ENCODE measurements at places on chromosomes 6 and 20.

GRCh38 chr20:46283426-46284039, 24.8 kb downstream of the CDH22 start:
- DNase-seq = no peak

DNA sequence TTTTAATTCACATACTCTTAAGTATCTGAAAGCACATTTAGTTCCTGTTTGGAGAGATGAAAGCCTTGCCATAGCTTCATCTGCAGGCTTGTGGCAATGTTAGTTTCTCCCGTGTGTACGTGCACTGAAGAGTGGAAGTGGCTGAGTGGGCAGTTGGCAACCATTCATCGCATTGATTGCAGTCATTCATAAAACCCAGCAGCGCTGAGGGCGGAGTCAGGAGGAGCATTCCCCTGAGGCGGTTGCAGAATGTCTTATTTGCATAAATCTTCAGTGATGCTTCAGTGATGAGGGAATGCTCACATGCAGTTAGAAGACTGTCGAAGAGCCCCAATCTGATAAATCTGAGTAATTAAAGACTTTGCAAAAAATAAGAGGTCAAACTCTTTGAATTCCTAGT, 79.1 kb downstream of the RIMS1 start:
- peak; percentile 7 for DNase-seq

GRCh38 chr6:133756078-133756695, 132.7 kb upstream of the TCF21 start:
- no peak for DNase-seq

GRCh38 chr20:15564981-15565380, 1008.3 kb downstream of the KIF16B start:
- DNase-seq = no peak

GRCh38 chr6:170038708-170039107, 252.2 kb downstream of the DLL1 start:
- no peak for DNase-seq

DNA sequence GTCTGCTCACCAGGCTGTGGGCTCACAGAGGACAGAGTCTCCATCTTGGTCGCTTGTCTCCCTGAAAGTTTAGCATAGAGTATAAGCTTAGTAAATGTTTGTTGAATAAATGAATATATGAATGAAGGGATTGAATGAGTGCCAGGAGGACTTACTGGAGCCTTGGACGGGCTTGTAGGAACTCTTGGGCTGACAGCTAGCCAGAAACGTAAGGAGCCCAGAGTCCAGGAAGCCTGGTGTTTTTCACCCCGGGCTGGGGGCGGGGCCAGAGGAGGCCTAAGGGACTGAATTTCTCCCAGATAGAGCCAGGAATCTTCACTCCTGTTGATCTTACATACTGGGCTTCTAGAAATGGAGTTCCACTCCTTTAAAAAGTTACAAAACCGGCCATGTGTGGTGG, 68.5 kb upstream of the SRSF6 start:
- DNase-seq = no peak

DNA sequence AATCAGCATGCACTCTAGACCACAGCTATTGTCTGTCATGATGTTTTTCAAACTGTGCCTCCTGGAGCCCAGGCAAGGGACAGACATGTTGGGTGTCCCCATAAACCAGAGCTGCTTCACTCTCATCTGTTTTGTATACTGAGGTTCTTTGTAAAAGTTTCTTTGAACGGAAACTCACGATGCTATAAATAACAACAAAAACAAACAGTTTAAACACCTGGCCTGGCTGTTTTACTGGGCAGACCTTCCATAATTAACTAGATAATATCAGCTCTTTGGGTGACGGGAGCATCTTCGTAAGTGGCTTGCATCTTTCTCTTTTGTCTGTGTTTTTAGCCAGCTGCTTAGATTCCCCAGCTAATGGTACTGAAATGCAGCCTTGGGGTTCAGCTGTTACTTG, 190.3 kb downstream of the ZDHHC14 start:
- no peak for DNase-seq

DNA sequence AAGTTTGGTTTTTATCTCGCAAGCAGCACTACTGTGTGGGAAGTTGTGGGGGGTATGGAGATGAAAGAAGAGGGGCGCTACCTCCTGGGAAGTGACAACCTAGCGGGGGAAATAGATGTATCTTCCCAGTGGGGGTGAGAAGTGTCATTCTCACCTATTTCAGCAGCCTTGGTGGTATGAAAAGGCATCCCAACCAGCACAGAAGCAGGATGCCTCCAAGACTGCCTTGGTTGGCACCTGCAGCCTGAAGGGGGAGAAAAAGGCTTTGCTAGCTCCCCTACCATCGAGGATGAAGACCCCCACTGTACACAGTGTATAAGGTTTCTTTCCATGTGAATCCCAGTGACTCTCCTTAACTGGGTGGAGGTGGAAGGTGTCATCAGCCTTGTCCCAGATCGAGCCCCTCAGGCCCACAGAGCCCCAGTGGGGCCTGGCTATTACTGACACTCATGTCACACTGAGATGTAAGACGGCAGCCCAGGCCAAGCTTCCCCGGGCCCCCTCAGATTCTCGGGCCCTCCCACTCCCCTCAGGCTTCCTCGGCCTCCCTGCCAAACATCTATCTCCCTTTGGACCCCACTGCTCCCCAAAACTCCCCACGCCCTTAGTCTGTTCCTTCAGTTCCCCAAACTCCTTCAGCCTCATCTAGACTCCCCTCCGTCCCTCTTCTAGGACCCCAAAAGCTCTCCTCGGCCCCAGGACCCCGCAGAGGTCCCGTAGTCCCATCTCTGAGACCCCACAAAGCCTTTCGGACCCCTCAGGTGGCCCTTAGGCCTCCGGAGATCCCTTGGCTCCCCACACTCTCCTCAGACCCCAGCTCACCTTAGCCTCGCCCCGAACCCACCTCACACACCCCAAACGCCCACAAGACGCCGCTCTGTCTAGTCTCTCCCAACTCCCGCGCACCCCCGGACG, 688 bp downstream of the COMMD7 start:
- peak; percentile 35 for DNase-seq

DNA sequence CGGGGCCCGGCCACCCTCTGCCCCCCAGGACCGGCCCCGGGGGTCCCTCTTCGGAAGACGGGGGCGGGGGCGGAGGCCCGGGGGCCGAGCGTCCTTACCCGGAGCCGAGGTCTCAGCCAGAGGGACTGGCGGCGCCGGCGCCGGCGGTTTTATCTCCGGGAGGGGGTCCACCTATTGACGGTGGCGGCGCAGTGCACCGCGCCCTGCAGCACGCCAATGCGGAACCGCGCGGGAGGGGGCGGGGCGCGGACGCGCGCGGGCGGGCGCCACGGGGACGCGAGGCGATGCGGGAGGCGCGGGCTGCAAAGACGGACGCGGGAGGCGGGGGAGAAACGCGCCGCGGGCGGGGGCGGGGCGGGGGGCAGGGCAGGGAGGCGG, at the start of gene EEF1A2:
TSS of gene EEF1A2 (minus strand) at position 124 of the 378 bp plus-strand sequence. CDS start 1,320 bp downstream, outside the sequence.
- DNase-seq = no peak
